ENCODE measurements at places on chromosomes 6 and 20. TPM values are rescaled to one million over a fixed set of nuclear protein-coding genes. Genes with fewer than 3 reads are reported as not detected.

DNA sequence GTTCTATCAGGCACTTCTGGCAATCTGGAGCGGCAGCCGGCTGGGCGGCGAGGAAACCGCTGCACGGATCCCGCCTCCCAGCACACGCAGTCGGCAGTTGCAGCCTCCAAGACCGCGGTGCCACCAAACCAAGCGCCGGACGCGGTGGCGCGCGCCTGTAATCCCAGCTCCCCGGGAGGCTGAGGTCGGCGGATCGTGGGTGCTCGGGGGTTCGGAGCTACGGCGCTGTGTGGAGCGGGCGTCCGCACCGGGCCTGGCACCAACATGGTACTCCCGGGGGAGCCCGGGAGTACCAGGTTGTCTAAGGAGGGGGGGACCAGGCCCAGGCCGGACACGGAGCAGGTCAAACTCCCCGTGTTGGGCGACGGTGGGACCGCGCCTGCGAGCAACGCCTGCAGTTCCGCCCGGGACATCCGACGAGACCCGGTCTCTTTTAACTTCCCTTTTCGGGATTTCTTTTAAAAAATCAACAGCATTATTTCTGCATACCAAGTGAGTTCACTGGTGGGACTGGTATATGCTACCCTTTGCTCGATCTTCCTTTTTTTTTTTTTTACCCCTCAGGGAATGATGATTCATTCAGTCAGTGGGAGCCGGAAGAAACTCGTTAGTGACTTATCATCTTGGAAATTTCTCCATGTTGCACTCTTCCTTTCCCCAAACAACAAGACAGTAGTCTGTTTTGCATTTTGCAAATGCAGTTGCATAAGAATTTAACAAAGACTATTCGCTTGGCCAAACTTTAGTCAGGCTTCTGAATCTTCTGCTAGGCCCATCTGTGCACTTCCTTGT, 27.6 kb downstream of the ZNF311 start:
- no peak for DNase-seq

DNA sequence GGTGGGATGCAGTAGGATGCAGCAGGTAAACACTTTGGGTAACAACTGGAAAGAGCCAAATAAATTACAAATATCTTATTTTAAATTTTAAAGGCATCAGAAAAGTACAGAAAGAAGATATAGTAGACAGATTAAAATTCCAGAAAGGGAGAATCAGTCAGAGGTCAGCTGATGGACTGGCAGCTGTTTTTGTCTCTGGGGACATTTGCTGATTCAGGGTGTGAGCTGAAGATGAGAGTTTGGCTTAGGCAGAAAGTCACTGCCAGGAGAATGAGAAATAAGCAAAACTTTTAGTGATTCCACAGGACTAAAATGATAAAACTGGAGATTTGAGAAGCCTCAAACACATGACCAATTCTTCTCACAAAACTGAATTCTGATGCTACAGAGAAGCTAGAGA, 39.5 kb downstream of the AHI1 start:
- no peak for DNase-seq

SPATS1 gene
- total RNA-seq, result not detected

GRCh38 chr20:54168961-54169862, 4.6 kb downstream of the CYP24A1 start:
- no peak for DNase-seq

DNA sequence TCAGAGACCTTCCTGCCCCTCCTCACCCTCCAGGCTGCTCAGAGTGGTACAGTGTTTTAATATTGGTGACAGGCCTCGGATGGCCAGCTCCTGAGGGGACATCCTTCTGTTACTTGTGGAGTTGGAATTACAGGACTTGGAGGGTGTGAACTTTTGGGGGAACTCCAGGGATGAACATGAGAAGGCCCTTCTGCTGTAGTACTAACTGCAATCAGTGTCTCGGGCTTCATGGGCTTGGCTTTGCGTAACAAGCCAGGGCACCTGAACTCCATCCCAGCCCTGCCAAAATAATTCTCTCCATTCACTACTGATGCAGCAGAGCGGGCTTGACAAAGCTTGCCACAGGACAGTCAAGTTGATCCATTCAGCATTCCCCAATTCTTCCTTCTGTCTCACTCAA, 28.6 kb downstream of the SLC22A23 start:
- no peak for DNase-seq

DNA sequence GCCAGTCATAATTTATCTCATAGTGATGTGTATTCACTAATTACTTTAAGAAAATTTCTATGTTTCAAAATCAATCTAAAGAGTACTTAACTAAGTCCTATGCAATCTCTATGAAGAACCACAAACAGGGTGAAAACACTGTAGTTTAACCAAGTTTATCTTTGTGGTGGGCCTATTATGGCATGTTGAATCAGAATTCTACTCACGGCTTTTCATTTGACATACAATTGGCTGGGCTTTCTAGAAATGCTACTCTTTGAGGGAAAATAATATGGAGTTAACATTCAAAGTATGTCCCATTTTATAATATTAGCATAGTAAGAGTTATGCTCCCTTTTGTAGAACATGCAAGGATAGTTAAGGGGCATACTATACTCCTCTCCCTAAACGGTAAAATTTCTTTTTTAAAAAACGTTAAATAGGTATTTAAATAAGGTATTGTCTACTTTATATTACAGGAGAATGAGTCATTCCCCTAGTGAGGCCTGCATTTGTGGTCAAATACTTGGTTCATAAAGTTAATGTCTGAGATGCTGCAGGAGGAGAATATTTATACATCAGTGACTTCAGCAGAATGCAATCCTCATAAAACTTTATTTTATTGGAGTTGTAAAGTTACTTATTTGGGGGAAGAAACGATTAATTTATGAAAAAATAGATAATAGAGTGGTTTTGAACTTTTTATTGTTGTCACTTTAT, 1.8 kb downstream of the MOXD1 start:
- DNase-seq, result no peak

GRCh38 chr6:84150705-84151104, 76.7 kb downstream of the CEP162 start:
- DNase-seq, result no peak

TMEM74B gene
- total RNA-seq, result 0.26 TPM

DNA sequence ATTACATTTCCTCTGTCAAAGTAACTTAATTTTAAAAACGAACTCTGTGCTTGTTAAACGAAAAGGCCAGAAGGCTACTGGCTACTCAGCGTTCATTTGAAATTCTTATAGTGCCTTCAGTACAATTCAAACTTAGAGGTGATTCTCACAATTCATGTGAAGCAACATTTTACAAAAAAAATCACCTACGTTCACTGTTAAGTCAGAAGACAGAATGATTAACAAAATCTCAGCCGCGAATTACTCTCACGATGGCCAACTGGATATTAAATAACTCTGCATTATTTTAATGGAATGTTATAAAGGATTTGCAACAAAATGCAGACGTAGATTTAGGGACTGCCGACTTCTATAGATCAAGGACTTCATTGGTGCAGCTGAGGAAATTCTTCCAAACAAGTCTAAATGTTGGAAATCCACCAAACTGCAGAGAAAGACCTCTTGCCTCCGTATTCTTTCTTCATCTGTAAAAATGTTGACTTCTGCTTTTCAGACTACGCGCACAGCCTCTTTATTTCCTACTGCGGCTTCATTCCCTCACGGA, 1.6 kb upstream of the QKI start:
- DNase-seq, result no peak

DNA sequence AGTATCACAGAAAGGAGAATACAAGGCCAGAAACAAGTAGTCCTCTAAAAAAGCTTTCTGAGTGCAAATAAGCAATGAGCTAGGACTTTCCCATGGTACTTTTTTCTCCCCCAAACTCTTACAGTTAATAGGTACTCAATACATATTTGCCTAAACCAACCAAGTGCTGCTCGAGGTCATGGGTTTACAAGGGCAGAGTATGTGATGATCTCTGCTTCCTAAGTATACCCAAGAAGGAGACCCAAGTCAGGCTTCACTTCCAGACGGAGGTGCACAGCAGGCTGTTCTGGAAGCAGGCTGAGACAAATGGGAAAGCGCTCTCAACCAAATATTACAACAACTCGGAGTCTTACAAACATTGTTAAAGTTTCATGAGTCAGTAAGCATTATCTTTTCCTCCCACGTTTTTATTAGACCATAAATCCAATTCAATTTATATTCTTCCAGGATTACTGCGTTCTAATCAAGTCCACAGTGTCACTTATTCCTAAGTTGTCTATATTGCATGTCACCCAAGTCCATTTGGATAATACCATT, 8.1 kb downstream of the FYN start:
- DNase-seq, result no peak

GRCh38 chr6:286681-287488, 5.4 kb upstream of the DUSP22 start:
- DNase-seq, result no peak

TINAG gene
- total RNA-seq, result not detected

GMPR gene
- total RNA-seq, result 10.9 TPM

HTR1E gene
- not detected for total RNA-seq

DNA sequence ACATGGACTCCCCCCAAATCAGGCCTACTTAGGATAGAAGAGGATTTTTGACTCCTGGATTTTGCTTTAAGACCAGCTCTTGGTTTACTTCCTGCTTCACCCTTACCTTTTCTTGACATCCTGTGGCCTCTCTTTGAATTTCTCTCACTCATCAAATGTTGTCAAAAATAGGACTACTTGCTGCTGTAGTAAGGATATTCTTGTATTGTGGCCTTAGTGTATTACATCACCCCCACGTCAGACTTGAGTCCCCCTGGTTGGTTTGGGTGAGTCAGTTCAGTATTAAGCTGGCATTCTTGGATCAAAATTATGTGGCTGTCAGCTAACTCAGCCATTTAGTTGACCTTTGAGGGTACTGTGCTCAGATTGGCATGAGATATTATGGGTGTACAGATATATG, 1.1 kb downstream of the TPX2 start:
- DNase-seq, result peak; percentile 57

DNA sequence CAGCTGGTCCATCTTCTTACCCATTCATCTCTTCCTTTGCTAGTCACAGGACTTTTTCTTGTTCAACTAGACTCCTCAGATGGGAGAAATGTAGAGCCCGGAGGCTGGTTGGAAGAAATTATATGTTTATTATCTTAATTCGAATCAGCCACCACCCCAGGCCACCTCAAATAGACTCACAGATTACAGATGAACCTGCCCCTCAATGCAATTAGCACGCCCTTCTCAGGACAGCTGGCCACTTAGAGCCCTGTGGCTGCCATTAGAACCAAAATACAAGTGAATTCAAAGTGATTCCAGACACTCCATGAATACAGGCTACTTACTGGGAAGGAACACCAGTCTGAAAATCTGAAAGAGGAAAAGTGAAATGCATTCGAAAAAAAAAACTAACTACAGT, 176.4 kb downstream of the MAFB start:
- DNase-seq, result no peak

- DNase-seq, result peak; percentile 59
Measured at GRCh38 chr6:27791182-27791943, 120.8 kb downstream of the OR2B2 start.

- no peak for DNase-seq
Measured at GRCh38 chr20:3727401-3728021, 5.0 kb upstream of the HSPA12B start.

GRCh38 chr6:1403851-1404712, 14.7 kb downstream of the FOXF2 start:
- DNase-seq, result no peak

C2 gene
- total RNA-seq, result not detected

GRCh38 chr6:93088621-93089501, 330.5 kb downstream of the EPHA7 start:
- no peak for DNase-seq

LPIN3 gene
- total RNA-seq, result 0.77 TPM

DNA sequence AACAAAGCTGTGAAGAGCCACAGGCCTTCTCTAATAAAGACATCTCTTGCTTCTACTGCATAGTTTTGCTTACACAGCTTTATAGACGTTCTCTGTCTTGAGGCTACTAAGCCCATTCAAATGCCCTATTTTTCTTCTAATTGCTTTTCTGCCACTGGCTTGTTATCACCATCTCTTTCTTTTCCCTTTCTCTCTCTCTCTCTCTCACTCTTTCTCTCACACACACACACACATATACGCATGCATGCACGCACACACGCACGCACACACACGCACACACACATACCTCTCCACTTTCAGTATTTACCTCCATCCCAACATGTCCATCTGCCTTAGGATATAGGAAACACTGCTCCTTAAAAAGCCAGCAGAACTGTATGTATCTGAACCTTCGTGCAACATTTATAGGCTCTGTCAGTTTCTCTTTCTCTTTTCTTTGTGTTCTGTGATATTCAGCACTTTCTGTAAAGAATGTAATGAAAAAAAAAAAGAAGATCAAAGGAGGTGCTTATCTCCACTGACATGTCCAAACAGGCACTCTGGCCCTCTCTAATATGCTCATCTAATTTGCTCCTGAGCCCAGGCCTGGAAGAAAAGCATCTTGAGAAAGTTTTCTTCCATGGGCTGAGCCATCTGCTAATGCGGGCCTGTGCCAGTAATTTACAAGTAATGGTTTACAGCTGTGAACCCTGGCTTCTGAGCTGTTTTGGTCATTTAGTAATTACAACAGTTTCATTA, 1046.7 kb upstream of the MAP3K7 start:
- no peak for DNase-seq

TRAPPC3L gene
- total RNA-seq, result under 0.01 TPM

PHACTR3 gene
- 3.2 TPM for total RNA-seq

ITCH gene
- 49.4 TPM for total RNA-seq

DNA sequence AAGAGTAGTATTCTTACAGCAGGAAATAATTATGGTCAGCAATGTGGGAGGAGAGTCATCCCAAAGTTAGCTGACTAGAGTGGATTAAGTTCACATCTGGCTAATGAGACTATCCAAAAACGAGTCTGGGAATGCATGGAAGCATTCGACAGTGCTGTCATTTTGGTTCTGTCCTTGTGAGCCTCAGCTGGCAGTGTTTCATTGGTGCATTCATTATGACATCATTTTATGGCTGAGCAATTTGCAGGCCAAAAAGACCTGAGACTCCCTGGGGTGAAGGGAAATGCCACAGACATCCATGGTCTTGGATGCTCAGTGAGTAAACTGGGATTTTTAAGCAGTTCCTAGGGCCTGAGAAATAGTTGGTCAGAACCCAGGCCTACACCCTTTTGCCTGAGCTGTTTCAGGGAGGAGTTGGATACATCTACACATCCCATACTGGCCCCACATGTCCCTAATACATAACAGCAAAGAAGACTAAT, 196.4 kb upstream of the CCN2 start:
- DNase-seq, result no peak

GPX5 gene
- not detected for total RNA-seq

HLA-DOA gene
- not detected for total RNA-seq

DNA sequence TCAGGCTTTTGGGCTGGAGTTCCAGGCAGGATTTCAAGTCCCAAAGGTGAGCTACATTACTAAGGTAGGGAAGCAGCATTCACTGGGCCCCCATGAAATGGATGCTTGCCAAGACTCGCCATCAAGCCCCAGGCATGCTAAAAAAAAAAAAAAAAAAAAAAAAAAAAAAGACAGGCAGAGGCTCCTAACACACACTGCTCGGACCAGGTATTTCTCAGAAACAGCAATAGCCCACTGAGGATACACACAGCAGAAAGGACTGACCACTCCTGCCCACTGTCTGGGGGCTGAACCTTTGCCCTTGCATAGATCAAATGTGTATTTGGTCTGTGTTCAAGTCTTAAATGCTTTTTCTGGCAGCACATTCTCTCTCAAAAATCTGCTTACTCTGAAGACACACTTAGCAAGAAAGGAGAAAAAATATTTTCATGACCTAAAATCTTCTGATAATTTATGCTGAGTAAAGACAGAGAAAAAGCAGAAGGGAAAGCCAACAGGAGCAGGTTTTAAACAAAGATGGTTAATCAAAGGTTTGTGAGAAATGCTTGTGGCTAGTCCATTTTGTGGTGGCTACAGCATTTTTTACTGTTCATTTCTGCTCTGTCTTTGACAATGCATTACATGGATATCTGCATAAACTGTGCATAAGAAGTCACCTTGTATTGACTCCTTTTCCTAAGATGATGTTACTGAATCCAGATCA, 37.9 kb upstream of the BEND6 start:
- DNase-seq, result no peak

All from dermis microvascular lymphatic vessel endothelial cell (primary cell).